ENCODE measurements at places on chromosomes 3 and 15.

DNA sequence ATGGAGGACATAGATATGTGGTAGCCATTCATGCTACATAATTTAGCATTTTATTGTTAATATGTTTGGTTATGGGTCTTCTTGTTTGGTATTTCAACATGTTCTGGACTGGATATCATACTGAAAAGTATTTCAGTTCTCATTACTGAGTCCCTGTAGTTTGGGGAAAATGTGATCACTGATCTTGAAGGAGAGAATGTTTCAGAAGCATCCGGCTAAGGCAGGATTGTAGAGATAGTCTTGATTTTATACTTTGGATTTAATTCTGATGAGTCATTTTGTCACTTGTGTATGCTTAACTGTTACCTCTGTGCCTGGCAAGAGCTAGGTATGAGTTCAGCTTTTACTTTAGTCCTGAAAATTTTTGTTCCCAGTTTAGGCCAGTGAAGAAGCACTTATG lies 7.1 kb downstream of the CHD2 start:
- no peak for DNase-seq

GRCh38 chr15:92770641-92771040 lies 115.1 kb upstream of the FAM174B start:
- DNase-seq = no peak

GRCh38 chr3:51379746-51380455 lies 5.2 kb upstream of the MANF start:
- DNase-seq = no peak

DNA sequence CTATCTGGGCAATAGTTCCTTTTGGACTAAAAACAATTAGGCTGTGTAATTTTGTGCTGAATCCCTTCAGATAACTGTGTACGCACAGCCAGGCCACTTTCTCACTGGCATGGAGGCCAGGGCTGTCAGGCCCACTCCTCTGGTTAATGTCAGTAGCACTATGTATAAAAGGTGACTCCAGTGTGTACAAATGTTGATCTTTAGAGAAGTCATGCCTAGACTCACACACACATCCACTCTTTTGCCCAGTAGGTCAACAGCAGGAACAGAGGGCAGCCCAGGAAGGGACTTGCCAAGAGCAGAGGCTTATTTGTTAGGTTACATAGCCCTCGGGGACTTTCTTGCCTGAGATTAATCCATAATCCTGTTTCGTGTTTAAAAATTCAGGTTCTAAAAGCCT lies 416.6 kb upstream of the WNT5A start:
- no peak for DNase-seq

GRCh38 chr15:52462806-52463360 lies 65.8 kb downstream of the MYO5A start:
- DNase-seq = no peak

DNA sequence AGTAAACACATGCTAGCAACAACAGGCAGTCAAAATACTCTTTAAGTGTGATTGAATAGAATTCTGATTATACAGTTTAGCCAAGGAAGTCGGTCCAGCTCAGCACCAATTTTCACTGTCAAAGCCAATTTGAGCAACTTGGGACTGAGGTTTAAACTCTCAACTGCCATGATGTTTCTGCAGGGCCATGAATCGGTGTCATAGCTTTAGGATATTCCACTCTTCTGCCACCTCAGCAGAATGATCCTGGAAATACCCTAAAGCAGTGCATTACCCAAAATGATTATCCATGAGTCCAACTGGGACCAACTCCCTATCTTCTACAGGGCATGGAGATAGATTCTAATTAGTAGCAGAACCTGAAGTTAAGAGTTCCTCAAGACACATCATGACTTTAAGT lies 262.4 kb downstream of the RORA start:
- no peak for DNase-seq

GRCh38 chr3:109608574-109608973 lies 271.2 kb upstream of the DPPA4 start:
- DNase-seq = no peak

DNA sequence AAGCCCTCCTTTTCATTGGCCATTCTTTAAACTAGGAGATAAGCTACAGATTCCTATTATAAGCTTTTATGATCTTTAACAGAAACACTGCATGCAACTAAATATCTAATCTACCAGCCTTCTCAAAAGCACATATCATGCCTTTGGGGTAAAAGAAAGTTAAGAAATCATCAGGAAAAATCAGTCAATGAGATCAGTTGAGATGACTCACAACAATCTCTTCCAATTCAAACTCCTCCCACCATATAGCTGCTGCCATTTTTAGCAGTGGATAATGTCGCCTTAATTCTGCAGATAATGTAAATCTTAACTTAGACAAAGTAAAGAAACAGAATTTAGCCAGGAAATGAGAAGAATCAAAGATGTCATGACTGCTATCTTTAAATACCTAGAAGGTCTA lies 135.2 kb upstream of the BCL6 start:
- DNase-seq = no peak

- no peak for DNase-seq
Measured at GRCh38 chr3:138032567-138032966, 22.6 kb downstream of the CLDN18 start.

GRCh38 chr15:78211189-78211921 lies 23.0 kb downstream of the ACSBG1 start:
- no peak for DNase-seq
